RWPE2 (cell line): ENCODE measurements at places on chromosomes 1 and 21.

DNA sequence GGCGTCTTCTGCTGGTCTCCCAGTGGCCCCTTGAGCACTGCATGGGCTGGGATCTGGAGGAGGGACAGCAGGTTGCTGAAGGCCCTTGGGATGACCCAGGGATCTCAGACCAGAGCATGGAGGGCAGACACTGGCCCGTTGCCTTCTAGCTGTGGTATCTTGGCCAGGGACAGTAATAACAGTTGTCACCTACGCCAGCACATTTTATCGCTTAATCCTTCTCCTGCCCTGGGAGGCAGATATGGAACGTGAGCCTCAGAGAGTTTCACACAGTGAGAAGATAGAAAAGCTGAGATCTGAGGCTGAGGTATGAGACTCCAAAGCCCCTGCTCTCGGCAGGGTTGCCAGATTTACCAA lies 40.1 kb upstream of the RD3 start:
- no peaks in the 10 kb centered on the region for H3K4me1 ChIP-seq
- H3K27ac ChIP-seq: no peak overlapping the region
- no peak for DNase-seq
- H3K4me3 ChIP-seq: no peak overlapping the region

GRCh38 chr1:107549152-107549810 lies 408.4 kb downstream of the NTNG1 start:
- no peak for DNase-seq
- H3K27me3 ChIP-seq: no peaks in the 10 kb centered on the region
- H3K4me1 ChIP-seq: peaks cover 6% of the 10 kb centered on the region
- H3K27ac ChIP-seq: no peak overlapping the region

DNA sequence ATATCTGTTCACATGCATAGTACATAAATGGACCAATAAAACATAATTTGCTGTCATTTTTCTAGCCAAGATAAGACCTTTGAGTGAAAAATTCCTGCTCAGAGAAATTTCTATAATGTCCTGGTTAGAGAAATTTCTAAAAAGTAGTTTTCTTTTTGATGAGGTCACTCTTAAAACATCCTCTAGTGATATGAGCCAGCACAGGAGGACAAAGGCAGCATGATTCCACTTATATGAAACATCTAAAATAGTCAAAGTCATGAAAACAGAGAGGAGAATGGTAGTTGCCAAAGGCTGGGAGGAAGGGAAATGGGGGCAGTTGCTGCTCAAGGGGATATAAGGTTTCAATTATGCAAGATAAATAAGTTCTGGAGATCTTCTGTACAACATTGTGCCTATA lies 239.4 kb downstream of the BACH1 start:
- H3K27me3 ChIP-seq: no peaks in the 10 kb centered on the region
- no peaks in the 10 kb centered on the region for H3K36me3 ChIP-seq
- H3K4me1 ChIP-seq: no peaks in the 10 kb centered on the region
- DNase-seq: no peak

DNA sequence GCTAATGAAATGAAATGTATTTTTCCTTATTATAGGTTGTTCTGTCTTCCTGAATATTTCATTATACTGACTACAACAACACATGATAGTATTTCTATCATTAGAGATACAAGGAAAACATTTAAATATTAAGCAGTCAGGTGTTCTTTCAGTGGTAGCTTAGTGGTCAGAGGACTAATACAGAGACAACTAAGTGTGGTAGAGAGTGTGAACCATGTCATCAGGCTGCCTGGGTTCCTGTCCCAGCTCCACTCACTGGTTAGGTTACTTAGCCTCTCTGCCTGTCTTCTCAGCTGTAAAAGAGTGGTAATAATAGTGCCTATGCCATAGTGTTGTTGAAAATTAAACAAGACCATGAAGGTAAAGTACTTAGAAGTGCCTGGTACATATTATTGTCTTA lies 3.9 kb downstream of the UAP1 start:
- no peak overlapping the region for H3K27ac ChIP-seq
- DNase-seq: no peak
- peaks cover 28% of the 10 kb centered on the region for H3K4me1 ChIP-seq
- no peak overlapping the region for H3K4me3 ChIP-seq
- no peaks in the 10 kb centered on the region for H3K27me3 ChIP-seq

DNA sequence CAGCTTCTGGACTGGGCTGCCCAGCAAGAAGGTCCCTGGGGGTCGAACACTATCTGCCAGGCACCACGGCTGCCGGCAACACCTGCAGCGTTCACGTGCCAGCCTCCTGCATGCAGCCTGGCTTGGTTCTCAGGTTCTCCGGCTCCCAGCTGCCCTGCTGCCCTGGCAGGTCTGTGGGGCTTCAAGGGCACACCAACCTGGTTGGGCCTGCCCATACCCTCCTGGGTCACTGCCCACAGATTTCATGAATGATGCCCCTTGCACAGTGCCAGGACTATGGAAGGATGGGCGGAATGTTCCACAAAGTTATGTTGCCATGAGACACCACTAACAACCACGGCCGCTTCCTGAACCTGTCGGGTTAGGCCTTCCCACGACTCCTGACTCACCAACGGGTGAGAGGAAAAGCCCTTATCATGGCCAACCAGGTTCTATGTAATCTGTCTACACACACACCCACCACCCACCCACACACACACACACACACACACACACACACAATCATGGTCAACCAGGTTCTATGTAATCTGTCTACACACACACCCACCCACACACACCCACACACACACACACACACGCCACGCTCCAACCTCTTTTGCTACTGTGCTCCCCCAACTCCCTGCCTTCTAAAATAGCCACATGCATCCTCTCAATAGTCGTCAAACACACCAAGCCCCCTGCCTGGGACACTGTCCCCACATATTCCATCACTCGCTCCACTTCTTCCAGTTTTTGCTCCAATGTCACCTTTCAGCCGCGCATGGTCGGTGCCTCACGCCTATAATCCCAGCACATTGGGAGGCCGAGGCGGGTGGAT lies 32.2 kb downstream of the HSPG2 start:
- H3K27ac ChIP-seq: no peak overlapping the region
- no peaks in the 10 kb centered on the region for H3K36me3 ChIP-seq
- H3K4me3 ChIP-seq: no peak overlapping the region
- H3K4me1 ChIP-seq: peaks cover 9% of the 10 kb centered on the region
- H3K27me3 ChIP-seq: no peaks in the 10 kb centered on the region

DNA sequence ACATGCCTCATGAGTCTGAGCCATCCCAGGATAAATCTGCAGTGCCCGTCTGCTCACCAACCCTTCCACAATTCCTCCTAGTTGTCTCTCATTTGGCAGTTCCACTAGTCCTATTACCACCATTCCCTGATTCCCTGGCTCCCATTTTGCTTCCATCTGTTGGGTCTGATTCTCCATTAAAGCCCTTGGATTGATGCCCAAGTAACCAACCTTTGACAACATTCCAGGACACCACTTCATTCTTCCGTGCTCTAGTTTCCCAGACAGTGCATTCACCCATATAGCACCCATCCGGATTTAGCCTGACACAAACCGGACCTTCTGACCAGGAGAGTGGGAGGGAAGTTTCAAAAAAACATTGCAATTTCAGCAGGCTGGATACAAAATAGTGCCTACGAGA lies 189.4 kb upstream of the PALMD start:
- DNase-seq: no peak
- no peaks in the 10 kb centered on the region for H3K27me3 ChIP-seq
- H3K36me3 ChIP-seq: no peaks in the 10 kb centered on the region
- peak overlapping the region; percentile 90 for H3K27ac ChIP-seq

DNA sequence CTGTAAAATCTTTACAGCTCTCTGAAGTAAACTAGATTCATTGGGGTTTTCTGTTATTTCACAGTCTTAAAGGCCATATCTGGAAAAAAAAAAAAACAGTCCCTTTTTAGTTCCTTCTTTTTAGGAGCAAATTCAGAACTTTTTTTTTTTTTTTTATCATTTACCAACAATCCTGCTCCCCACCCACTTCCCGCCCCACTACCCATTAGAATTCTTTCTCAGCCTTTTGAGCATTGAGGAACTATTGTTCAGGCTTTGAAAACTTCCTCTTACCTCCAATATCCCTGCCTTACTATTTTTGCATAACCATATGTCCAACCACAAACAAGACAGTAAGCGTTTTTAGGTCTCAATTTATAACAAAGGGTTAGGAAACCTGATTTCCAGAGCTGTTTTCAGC lies 330.1 kb downstream of the PLPP3 start:
- H3K4me1 ChIP-seq: no peaks in the 10 kb centered on the region
- no peaks in the 10 kb centered on the region for H3K27me3 ChIP-seq
- no peaks in the 10 kb centered on the region for H3K36me3 ChIP-seq
- H3K27ac ChIP-seq: no peak overlapping the region

- peaks cover 24% of the 10 kb centered on the region for H3K4me1 ChIP-seq
- peak overlapping the region; percentile 99 for H3K27ac ChIP-seq
- DNase-seq: no peak
- H3K27me3 ChIP-seq: no peaks in the 10 kb centered on the region
- H3K4me3 ChIP-seq: peak overlapping the region; percentile 68
- H3K36me3 ChIP-seq: peaks cover 53% of the 10 kb centered on the region
Observed at GRCh38 chr1:16156848-16157495, 1.1 kb upstream of the EPHA2 start.

DNA sequence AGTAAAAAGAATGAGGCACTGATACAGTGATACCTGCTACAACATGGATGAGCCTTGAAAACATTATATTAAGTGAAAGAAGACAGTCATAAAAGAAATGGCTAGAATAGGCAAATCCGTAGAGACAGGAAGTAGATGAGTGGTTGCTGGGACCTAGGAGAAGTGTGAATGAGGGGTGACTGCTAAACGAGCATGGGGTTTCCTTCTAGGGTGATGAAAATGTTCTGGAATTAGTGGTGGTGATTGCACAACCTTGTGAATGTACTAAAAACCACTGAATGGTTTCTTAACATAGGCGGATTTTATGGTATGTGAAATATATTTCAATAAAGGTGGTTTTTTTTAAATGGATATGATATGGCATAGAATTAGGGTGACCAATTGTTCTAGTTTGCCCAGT lies 12.6 kb upstream of the SERINC2 start:
- no peaks in the 10 kb centered on the region for H3K27me3 ChIP-seq
- no peaks in the 10 kb centered on the region for H3K36me3 ChIP-seq
- no peak for DNase-seq
- H3K4me3 ChIP-seq: no peak overlapping the region
- H3K4me1 ChIP-seq: peaks cover 43% of the 10 kb centered on the region

DNA sequence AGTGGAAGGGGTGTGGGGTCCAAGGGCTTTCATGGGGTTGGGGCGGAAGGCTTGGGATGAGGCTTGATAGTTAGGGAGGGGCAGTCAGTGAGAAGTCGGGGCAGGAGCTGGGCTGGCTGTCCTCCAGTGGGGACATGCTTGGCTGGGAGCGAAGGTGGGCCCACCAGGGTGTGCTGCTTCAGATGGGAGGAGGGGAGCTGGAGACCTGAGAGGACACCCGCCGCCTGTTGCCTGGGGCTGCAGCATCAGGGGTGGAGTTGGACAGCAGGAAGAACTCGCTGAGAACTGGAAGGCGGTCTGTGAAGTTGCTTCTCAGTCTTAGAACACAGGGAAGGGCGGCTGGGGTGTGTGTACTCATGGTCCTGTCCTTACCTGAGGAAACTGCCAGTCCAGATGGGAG lies 1.6 kb downstream of the THEM5 start:
- H3K27me3 ChIP-seq: no peaks in the 10 kb centered on the region
- no peaks in the 10 kb centered on the region for H3K36me3 ChIP-seq
- no peaks in the 10 kb centered on the region for H3K4me1 ChIP-seq

- H3K4me1 ChIP-seq: no peaks in the 10 kb centered on the region
- H3K4me3 ChIP-seq: no peak overlapping the region
- H3K36me3 ChIP-seq: no peaks in the 10 kb centered on the region
- H3K27ac ChIP-seq: no peak overlapping the region
Observed at GRCh38 chr1:183291802-183292514, 105.9 kb downstream of the LAMC2 start.

DNA sequence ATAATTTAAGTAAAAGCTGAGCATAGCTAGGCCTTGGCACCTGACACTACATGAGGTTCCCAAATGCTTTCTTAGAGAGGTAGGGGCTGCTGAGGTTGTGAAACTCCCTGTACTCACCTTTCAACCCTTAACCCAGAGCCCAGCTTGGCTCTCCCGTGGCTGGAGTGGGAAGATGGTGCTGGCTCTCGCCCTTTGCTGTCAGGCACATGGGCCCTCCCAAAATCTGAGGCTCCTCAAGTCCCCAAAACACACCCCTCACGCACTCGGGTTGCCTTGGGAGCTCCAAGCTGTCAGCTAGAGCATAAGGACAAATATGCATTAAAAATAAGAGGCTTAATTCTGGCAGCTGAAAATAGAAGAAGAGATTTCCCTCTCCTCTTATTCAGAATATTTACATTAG lies 46.7 kb upstream of the PLPPR4 start:
- H3K4me1 ChIP-seq: no peaks in the 10 kb centered on the region
- no peak for DNase-seq
- no peaks in the 10 kb centered on the region for H3K36me3 ChIP-seq
- no peak overlapping the region for H3K4me3 ChIP-seq

DNA sequence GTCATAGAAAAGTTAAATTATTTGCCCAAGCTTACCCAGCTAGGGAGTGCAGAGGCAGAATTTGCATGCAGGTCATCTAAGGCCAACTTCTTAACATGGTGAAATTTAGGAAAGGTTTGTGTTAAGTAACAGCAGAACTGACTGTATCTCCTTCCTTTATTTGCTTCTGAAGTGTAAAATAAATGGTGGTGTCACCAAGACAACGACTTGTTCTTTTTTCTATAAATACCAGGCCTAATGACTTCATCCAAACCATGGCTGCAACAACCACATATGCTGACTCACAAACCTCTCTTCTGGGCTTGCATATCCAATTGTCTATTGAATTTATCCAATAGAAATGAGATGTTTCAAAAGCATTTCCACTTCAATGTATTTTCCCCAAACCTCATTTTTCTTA lies 19.1 kb downstream of the COL24A1 start:
- no peaks in the 10 kb centered on the region for H3K36me3 ChIP-seq
- no peaks in the 10 kb centered on the region for H3K4me1 ChIP-seq
- no peak for DNase-seq
- H3K27ac ChIP-seq: no peak overlapping the region
- no peak overlapping the region for H3K4me3 ChIP-seq
- no peaks in the 10 kb centered on the region for H3K27me3 ChIP-seq

DNA sequence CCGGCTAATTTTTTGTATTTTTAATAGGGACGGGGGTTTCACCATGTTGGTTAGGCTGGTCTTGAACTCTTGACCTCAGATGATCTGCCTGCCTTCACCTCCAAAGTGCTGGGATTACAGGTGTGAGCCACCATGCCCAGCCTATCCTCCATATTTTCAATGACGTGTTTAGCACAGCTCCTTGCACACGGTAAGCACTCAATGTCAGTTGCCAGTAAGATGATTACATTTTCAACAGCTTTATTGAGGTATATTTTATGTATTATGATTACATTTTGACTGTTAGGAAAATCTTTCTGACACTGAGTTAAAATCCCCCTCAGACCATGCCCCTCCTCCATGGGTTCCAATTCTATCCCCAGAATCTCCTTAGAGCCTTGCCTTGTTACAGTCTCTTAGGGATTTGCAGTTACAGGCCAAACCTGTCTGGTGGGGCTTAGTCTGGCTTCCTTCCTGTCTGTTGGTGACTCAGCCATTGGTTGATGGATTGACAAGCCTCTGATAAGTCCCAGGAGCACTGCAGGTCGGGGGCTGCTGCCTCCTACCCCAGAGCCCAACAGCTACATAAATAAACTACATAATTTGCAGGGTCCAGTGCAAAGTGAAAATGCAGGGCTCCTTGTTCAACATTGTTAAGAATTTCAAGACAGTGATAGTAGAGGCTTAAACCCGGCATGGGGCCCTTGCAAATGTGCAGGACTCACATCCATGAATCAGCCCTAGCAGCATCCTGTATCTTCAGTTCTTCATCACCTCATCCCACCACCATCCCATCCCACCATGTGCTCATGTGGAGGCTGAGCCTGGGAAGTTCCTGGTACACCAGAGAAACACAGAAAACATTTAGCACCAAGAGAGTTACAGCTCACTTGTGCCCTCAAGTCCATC lies 23.4 kb downstream of the COA7 start:
- DNase-seq: no peak
- no peaks in the 10 kb centered on the region for H3K27me3 ChIP-seq
- peaks cover 18% of the 10 kb centered on the region for H3K4me1 ChIP-seq
- no peak overlapping the region for H3K4me3 ChIP-seq
- H3K36me3 ChIP-seq: no peaks in the 10 kb centered on the region
- H3K27ac ChIP-seq: peak overlapping the region; percentile 75
